ENCODE measurements at places on chromosomes 2 and 18.
A peak's percentile ranks its signal among the peaks of the same experiment; 100 is the strongest.

- peak; percentile 75 for DNase-seq
These were observed 40.0 kb upstream of the MCM6 start for GRCh38 chr2:135916207-135916606.

DNA sequence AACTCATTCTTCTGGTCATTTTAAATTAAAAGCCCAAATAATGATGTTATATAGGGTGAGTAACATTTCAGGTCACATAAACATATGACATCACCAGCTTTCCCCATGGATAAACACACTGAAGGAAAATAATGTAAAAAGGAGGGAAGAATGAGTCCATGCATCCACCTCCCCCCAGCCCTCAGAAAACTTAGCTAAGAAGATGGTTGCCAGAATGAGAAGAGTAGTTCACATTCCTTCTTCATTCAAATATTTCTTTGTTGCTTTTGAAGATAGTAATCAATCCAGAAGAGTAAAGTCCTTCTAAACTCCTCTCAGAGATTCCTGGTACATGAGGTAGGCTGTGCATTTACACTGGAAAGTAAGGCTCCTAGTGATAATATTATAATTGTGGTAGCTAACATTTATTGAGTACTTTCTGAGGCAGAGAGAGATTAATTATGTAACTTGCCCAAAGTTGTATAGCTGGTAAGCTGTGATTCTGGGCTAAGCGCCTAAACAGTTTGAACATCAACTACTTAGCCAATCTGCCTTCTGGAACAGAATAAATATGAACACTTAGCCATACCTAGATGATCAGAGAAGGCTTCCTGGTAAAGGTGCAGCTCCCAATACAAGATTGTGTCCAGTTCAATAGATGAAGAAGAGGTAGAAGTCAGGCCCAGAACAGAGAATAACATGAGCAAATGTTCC is 256.7 kb upstream of the FN1 start:
- DNase-seq: no peak

DNA sequence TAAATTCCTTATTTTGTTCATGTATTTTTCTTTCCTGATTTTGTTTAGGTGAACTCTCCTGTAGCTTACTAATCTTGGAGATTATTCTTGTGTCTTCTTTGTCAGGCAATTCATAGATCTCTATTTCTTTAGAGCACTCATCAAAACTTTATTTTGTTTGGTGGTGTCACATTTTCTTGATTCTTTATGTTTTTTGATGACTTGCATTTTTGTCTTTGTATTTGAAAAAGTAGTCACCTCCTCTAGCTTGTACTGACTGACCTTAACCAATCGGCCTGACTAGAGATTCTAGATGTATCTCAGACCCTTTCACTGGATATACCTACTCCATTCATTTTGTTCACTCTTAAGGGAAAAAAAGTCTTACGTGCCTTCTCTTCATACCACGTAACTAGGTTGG is 986.3 kb upstream of the LRRTM1 start:
- DNase-seq: no peak

GRCh38 chr2:200127848-200128247 is 172.5 kb downstream of the MAIP1 start:
- no peak for DNase-seq

Data from CD4-positive, alpha-beta T cell treated with Interleukin-17A for 1 hour (primary cell).